ENCODE measurements at places on chromosomes 7 and 10. TPM values are rescaled to one million over a fixed set of nuclear protein-coding genes. Genes with fewer than 3 reads are reported as not detected.

DNA sequence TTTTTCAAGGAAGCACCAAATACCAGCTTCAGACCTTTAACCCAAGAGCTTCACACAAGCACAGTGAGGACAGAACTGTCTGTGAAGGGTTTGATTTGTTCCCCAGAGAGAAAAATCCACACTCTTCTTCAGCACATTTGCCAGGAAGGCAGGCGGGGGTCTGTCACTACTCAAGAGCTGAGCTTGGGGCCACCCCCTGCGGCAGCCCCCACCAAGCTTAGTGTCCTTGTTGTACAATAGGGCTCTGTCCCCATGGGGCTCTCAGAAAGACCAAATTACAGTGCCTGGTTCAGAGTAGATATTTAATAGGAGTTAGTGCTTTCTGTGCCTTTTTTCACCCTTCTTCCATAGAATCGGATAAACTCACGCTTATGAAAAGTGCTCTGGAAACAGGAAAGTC lies 12.4 kb downstream of the ECHDC3 start:
- no peak for DNase-seq

GRCh38 chr7:21154614-21155013 lies 273.3 kb upstream of the SP4 start:
- DNase-seq, result no peak

DNA sequence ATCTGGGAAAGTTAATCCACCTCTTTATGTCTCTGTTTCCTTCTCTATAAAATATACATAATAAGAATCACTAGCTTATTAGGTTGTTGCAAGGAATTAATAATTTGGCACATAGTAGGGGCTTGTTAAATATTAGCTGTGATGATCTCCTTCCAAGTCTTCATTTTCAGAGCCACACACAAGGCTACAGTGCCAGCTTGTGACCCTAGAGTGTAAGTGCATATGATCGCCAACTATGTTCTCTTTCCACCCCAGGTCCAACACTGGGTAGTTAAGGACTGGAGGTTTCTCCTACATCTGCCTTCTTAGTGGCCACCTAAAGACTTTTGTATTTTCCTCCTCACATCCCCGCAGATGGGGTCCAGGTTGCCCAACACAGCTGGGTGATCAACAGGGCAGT lies 17.9 kb upstream of the ACSM6 start:
- no peak for DNase-seq

- no peak for DNase-seq
Observed at GRCh38 chr10:23111517-23112286, 16.3 kb downstream of the MSRB2 start.

DNA sequence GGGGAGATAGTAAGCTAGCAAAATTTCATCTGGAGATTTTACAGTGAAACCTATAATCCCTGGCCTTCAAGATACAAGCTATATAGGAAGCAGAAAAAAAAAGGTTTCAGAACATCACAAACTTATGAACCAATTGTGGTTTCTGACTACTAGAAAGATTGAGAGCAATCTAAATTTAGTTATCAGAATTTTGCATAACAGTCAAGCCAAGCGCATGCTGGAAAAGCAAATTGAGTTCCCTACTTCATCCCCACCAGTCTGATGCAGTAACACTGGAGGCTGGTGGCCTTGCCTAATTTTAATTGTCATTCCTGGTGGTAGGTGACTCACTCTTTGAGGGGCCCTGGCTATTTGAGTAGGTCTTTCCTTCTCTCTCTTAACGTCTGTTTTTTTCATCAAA lies 46.3 kb upstream of the ELMO1 start:
- DNase-seq, result no peak

CYP2E1 gene
- polyA plus RNA-seq, result 2.3 TPM

BMS1 gene
- 26.3 TPM for polyA plus RNA-seq

LEP gene
- 0.16 TPM for polyA plus RNA-seq

GRCh38 chr7:53070883-53071282 lies 35.5 kb downstream of the POM121L12 start:
- no peak for DNase-seq

DNA sequence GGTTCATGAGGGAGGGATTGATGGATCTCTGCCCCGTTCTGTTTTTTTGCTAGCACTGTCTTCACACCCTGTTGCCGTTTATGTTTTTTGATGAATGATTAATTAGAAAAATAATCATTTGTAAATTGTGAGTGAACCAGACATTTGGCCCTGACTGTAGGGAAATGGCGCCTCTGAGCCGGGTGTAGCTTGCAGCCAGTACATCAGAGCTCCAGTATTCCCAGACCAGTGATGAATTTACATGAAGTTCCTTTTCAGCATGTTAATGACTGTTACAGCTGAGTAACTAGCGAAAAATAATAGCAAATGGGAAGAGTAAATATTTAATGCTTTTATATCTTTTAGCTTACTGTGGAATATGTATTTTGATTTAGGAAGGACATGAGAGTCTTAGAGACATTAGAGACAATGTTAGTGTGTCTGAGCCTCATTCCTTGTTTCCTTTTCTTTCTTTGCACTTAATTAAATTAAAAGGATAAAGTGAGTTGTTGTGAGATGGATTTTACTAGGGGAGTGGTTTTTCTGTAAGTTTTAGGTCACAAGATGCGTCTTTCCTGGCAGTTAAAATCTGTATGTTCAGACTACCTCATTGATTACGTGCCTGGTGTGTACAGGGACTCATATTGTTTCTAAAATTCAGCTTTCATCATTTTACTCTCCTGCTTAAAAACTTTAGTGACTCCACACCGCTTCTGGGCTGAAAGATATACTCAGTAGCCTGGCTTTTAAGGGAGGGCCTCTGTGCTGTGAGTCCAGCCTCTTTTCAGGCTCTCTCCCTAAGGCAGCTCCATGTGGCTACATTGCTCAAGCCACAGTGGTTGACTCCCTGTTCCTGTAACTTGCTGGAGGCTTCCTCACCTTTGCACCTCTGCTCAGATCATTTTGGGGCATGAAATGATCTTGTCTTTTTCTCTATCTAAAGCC lies 86.4 kb downstream of the AUTS2 start:
- no peak for DNase-seq

DNA sequence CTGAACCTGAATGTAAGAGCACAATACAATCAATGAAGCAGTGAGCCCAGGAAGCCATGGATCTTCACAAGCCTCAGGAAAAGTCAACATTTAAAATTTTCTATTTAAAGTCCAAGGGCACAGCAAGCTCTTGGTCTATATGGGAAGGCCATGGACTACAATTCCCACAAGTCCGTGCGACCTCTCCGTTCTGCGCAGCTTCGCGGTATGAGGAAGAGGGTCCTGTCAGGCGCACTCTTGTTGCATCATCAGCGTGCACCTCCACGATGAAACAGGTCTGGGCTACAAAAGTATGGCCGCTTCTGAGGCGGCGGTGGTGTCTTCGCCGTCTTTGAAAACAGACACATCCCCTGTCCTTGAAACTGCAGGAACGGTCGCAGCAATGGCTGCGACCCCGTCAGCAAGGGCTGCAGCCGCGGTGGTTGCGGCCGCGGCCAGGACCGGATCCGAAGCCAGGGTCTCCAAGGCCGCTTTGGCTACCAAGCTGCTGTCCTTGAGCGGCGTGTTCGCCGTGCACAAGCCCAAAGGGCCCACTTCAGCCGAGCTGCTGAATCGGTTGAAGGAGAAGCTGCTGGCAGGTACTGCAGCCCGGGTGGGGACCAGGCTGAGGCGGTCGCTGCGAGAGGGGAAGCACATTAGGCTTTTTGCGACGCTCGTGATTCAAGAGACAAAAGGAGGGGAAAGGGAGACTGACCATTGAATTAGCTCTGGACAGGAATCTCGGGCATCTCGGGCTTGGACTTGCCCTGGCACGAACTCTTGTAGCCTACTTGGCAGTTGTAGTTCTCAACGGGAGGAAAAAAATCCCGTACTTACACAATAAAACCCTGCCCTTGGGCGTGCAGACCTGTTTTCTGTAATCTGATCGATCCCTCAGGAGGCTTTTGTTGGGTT lies at the start of gene TRUB1:
TSS of gene TRUB1 (plus strand) at position 234 of the 894 bp plus-strand sequence. CDS start at position 293, 59 bp downstream.
- peak; percentile 95 for DNase-seq

DNA sequence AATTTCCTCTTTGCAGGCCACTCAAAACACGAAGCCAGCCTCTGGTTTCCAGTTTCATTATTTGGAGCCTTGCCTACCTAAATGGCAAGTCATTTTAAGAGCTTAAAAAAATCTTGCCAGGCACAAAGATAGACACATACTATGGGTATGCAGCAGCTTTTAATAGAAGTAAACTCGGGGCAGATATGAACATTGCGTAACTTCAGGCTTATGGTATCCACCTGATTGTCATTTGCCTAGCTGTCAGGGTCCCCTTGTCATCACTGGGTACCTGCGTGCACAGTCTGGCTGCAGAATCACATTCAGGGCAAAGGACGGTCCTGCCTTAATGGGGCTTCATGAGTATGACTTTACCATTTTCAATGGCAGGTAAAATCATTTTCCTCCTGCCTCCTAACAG lies 466.1 kb upstream of the NRP1 start:
- DNase-seq, result no peak

GRCh38 chr10:99426689-99427088 lies 3.7 kb downstream of the GOT1 start:
- no peak for DNase-seq

RBM48 gene
- 18.5 TPM for polyA plus RNA-seq

DNA sequence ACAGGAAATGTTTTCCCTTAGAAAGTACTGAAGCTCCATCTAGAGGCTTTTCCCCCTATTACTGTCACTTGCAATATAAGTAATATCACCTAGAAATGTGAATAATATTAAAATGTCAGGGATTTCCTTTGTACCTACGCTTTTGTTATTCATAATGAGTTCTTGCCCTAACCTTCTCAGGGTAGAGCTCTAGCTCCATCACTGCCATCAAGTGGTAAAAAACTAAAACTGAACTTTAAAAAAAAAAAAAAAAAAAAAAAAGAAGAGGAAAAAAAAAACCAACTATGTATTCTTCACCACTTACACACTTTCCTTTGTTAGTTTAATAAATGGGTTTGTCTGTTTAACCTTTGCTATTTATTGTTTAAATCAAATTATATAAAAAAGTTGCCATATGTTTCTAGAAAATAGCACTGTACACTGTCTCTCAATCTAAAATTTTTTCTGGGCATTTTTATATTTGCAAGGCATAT lies 49.9 kb downstream of the DNAJC1 start:
- DNase-seq, result peak; percentile 19

FAM241B gene
- 9.9 TPM for polyA plus RNA-seq

DEPP1 gene
- 7.1 TPM for polyA plus RNA-seq

- DNase-seq, result no peak
Observed at GRCh38 chr10:122740640-122741039, 41.0 kb upstream of the C10orf120 start.

DNA sequence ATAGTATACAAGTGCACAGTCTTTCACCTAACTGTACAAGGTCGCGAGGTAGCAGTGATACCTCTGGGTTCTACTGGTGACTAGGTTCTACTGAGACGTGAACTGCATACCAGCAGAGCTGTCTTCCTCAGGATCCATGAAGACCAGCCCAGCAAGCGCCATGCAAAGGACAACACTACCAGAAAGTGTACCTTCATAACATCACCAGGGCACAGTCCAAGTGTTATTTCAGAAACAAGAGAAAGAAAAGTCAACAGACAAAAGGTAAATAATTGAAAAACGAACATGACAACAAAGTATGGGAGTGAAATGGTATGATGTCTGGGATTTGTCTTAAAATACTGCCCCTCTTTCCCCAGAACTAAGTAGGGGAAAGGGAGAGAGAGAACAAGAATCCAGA lies 141.1 kb upstream of the ASAH2 start:
- no peak for DNase-seq

GRCh38 chr10:117166418-117167345 lies 28.6 kb upstream of the VAX1 start:
- DNase-seq, result no peak

- DNase-seq, result no peak
Observed at GRCh38 chr10:5594271-5595049, 69.7 kb downstream of the CALML3 start.

GRCh38 chr7:2996141-2996540 lies 47.5 kb downstream of the CARD11 start:
- DNase-seq, result no peak

SCART1 gene
- 2.1 TPM for polyA plus RNA-seq

GFRA1 gene
- polyA plus RNA-seq, result 30.2 TPM

DNA sequence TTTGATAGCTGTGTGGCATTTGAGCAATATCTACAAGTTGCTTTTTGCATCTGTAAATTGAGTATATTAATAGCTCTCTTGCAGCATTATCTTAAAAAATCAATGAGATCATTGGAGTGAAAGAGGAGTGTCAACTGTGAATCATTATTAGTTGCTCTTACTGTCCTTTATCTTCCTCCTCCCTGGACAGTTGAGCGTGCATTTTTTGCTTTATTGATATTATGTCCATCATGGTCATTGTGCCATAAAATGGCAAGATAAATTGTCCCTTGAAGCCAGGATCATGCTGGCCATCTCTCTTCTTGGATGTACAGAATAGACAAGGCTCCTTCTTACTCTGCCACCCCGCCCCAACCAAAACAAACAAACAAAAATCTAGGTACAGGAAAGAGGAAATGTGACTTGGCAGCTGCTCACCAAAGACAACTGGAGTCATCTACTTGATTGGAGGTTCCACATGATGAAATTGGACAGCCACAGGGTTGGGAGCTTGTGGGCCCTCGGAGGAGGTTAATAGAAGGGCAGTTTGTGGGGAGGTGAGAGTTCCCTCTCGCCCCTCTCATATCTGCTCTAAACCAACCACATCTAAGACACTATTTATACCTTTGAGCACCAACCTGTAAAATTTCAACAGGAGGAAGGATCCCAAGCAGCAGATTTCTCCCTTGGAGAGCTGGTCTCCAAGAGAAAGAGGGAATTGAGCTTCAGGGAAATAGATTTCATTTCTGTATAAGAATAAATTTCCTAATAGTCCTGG lies 252.7 kb downstream of the SKIDA1 start:
- no peak for DNase-seq

PPP1R9A gene
- polyA plus RNA-seq, result 37.1 TPM

ABCF2 gene
- polyA plus RNA-seq, result 30.9 TPM

- DNase-seq, result peak; percentile 78
Observed at GRCh38 chr7:140541513-140542227, 62.4 kb upstream of the MKRN1 start.

GRCh38 chr10:44674536-44675386 lies 236.4 kb upstream of the TMEM72 start:
- no peak for DNase-seq

- DNase-seq, result no peak
Observed at GRCh38 chr7:131455001-131455400, 101.4 kb downstream of the PODXL start.

GRCh38 chr10:14822879-14823755 lies 14.7 kb downstream of the CDNF start:
- DNase-seq, result peak; percentile 15

DNA sequence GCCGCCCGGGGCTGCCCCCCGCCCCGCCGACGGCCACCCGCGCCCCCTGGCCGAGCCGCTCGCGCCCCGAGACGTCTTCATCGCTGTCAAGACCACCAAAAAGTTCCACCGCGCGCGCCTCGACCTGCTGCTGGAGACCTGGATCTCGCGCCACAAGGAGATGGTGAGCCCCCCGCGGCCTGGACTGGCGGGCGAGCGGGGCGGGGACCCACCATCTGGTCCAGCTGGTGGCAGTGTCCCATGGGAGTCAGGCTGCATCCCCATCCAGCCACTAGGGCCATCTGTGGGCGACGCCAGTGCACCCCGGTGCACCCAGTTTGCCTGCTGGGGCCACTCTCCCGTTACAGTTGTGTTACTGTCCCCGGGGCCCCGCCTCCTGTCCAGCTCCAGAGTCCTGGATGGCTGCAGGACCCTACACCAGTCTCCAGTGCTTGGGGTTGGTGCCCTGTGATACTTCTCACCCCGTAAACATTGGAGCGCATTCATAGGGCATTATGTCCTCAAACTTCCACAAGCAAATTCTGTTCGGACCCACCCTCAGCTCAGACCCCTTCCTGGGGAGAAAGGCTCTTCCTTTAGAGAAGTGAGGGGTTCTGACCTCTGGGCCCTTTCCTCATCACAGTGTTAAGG lies 672 bp downstream of the LFNG start:
- no peak for DNase-seq

Data from renal cortex interstitium (tissue), 15 donors.